Vein endothelial cell (primary cell): ENCODE measurements at places on chromosomes 13 and 19. TPM values are rescaled to one million over a fixed set of nuclear protein-coding genes. Genes with fewer than 3 reads are reported as not detected.

PROZ gene
- total RNA-seq, result not detected in 2 replicates

ALKBH7 gene
- total RNA-seq, result 32.4 and 44.1 TPM in 2 replicates

KIR2DL1 gene
- not detected in 2 replicates for total RNA-seq

NRTN gene
- total RNA-seq, result not detected in 2 replicates

TLE2 gene
- total RNA-seq, result 13.0 and 34.6 TPM in 2 replicates

CACNG8 gene
- 0.29 and 0.33 TPM in 2 replicates for total RNA-seq
